ENCODE measurements at places on chromosomes 3 and 15.

GRCh38 chr3:138450704-138451424 lies 16.4 kb downstream of the ESYT3 start:
- DNase-seq: no peak

DNA sequence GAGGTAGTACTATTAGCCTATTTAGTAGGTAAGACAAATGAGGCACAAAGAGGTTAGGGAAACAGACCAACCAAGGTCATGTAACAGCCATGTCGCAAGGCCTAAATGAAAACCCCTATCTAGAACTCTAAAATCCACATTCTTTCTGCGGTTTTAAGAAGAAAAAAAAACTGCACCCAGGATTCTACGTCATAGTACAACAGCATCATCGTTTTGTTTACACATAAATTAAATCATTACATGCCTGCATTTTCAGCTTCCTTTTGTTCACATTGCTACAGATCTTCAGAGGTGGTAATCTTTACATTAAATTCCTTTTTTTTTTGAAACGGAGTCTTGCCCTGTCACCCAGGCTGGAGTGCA lies 548 bp upstream of the PSMD6 start:
- no peak for DNase-seq

DNA sequence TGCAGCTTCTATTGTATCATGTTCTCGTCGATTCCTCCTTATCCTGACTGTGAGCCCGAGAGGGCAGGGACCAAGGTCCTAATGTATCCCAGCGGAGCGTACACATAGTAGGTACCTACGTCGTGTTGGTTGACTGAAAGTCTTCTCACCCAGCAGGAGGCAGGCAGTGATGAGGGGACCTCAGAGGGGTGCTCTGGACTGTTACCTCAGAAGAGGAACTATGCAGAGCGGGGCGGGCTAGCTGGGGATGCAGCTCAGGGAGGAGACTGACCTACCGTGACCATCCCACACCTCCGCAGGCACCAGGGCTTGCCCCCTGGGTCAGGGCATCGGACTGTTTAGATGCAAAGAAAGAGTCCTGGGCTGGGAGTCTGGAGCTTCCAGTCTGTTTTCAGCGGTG lies 11.4 kb downstream of the CHAC1 start:
- no peak for DNase-seq

GRCh38 chr15:96183867-96184266 lies 146.6 kb upstream of the NR2F2 start:
- no peak for DNase-seq

- DNase-seq: no peak
These were observed 283.3 kb upstream of the TPRG1 start for GRCh38 chr3:188888321-188889053.

DNA sequence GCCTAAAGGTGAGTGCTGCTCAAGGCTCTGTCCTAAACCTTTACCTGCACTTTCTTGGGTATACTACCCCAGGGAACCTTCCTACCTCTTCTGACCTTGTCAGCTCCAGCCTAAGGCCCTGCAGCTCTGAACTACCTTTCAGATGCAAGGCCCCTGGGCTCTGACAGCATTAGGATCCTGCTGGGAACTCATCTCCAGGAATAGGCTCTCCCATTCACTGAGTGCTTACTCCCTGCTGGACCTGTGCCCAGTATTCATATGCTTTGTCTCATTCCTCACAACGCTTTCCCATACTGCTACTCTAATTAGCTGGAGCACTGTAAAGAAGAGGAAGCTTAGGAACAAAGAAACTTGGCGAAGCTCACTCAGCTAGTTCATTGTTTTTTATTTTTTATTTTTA lies 53.8 kb upstream of the RAB6B start:
- DNase-seq: no peak

GRCh38 chr3:62481962-62482361 lies 108.6 kb upstream of the FEZF2 start:
- no peak for DNase-seq

- DNase-seq: no peak
These were observed 32.7 kb downstream of the RNF13 start for GRCh38 chr3:149845570-149846244.

DNA sequence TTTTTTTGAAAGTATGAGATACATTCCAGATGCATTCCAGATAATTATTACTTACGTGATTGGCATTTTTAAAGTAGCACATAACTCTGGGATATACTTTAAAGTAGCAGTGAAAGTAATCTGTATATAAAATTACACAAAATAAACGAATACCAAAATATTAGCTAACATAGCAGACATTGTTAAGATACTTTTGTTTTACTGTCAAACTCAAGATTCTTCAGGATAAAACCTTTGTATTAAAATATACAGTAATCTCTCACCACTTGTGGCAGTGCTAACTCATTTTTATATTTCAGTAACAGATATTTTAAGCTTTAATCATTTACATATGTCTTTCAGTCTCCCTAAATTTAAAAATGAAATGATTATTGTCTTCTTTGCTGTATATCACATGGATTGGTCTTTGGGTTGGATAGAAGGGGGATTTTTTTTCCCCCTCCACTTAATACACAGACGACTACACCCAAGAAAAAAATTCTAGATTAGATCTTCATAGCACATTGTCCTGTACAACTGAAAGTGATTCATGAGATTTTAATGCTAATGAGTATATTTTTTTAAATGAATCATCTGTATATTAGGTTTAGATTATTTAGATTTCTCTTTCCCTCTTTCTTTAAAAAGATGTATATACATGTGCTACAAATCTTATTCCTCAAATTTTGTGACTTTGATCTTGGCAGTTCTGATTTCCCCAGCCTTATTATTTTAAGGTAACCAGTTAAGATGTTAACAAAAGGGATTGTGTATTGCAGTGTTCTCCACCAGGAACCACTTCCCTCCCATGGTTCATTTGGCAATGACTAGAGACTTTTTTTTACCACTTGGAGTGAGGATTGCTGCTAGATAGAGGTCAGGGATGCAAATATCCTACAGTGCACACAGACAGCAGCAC lies 24.5 kb upstream of the EBLN2 start:
- no peak for DNase-seq

- no peak for DNase-seq
These were observed 403.9 kb upstream of the TBL1XR1 start for GRCh38 chr3:177601152-177601551.

DNA sequence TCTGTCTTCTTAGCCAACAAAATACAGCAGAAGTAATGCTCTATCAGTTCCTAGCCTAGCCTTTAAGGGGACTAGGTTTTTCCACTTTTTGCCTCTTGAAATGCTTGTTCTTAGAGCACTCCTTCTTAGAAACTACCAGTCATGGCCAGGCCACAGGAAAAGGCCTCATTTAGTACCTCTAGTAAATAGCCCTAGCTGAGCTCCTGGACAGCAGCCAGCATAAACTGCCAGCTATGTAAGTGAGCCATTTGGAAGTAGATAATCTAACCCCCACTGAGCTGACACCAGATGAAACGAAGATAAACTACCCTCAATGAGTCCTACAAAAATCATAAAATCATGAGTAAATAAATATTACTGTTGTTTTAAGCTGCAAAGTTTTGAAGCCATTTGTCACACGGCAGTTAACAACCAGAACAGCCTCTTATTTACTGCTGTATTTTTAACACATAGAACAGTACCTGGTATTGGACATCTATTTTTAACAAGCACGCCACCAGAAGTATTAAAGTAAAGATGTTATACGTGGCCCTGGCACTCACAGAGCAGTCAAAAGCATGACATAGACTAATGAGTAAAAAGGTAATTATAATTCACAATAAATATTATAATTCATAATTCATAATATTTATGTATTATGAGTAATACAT lies 12.0 kb downstream of the TBC1D5 start:
- no peak for DNase-seq

GRCh38 chr15:91865486-91865885 lies 12.0 kb downstream of the SLCO3A1 start:
- DNase-seq: no peak

DNA sequence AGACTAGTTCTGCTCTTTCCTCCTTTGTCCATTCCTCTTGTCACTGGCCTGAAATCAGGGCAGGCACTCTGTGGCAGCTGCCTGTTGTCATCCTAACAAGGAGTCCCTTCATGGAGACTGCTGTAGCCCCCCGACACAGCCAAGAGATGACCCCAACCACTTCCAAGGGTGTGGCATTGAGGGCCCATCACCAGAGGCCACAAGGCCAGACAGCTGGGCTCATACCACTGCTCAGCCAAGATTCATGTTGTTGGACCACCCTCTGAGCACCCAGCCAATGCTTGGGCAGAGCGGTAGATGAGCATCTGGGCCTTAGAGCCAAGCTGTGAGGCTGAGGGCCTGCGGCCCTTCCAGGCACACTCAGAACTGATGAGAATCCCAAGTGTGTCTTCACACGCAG lies 85.4 kb downstream of the EPHB1 start:
- no peak for DNase-seq

GRCh38 chr15:81530271-81530691 lies 156.3 kb upstream of the TMC3 start:
- no peak for DNase-seq
